ENCODE measurements at places on chromosomes 6 and 20.

- no peak for DNase-seq
Observed at GRCh38 chr6:170288091-170288631, 2.7 kb downstream of the DLL1 start.

- DNase-seq = no peak
Observed at GRCh38 chr6:140051521-140052512, 677.4 kb upstream of the CITED2 start.

DNA sequence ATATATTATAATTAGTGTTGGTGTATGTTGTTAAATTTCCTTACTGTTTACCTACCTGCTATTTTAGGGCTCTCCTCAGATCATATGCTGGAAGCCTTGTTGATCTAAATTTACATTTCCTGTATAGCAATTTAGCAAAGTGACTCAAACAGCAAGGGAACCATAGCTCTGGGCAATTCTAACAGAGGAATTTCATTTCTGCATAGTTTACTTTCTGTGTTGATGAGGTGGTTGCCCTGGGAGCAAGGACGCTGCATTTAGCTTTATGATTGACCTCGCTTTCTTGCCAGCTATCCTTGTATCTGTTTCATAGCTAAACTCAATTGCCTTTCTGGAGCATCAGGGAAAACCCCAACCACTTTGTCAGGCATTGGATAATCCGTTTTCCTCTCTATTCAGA is 810.8 kb downstream of the GRIK2 start:
- DNase-seq = no peak

DNA sequence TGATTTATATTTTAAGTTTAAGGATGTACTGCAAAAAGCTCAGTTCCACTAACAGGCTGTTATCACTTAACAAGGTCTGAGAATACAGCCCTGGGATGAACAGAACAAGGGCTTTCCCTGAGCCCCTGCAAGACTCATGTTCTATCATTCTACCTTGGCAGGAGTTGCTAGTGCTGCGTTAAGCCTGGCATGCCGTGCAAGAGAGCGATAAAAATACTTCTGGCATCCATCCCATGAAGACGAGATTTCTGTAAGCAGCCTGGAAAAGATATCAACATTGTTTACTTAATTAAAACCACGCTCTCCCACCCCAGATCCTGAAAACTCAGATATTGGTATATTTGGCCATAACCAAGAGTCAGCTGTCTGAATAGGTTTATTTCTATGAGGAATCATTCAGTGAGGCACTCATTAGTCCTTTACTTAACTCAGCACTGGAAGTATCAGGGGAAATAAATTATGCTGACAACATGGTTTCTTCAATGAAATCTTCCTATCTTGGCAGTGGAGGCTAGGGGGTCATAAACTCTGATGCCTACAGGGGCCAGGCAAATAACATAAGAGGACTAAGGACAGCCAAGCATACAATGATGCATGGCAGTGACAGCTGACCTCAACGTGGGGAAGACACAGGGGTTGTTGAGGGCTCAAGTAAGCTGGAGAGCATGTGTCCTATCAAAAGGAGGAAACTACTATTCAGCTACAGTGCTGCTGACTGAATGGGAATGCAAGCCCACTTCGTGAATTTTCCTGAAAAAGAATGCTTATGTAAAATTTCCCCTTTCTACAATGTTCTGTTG is 37.6 kb upstream of the LYRM2 start:
- no peak for DNase-seq

- no peak for DNase-seq
Observed at GRCh38 chr6:116685437-116685993, 4.5 kb downstream of the KPNA5 start.

- DNase-seq = no peak
Observed at GRCh38 chr6:38163186-38164130, 343.9 kb downstream of the ZFAND3 start.

DNA sequence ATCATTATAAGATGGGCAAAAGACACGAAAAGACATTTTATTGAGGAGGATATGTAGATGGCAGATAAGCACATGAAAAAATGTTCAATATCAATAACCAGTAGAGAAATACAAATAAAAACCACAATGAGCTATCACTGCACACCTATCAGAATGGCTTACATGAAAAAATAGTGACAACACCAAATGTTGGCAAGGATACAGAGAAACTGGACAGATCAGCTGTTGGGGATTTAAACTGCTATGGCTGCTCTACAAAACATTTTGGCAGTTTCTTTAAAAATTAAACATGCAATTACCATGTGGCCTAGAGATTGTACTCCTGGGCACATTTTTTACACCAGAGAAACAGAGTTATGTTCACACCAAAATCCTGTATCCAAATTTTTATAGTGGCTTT is 172.7 kb upstream of the TENT5A start:
- DNase-seq = no peak

- DNase-seq = no peak
Observed at GRCh38 chr20:14193443-14193842, 144.0 kb downstream of the FLRT3 start.

GRCh38 chr6:143608906-143609305 is 68.9 kb upstream of the PHACTR2 start:
- DNase-seq = no peak

- no peak for DNase-seq
Observed at GRCh38 chr6:101517632-101518031, 124.1 kb downstream of the GRIK2 start.

DNA sequence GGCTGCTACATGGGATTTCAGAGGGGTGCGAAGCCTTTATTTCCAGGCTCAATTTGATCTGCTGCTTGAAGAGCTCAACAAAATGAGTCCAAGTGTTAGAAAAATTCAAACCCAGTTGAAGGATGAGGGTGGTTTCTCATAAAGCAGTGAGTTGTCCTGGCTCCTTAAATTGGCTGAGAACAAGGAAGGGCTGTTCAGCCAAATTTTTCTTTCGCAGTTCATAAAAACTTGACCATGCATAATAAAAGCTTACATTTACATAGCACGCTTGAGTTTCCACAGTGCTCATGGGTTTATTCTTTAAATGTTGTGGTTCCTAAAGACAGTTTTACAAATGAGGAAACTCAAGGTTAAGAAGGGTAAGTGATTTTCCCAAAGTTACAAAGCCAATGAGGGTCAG is 174.4 kb upstream of the FOXA2 start:
- DNase-seq = no peak

GRCh38 chr20:15565786-15566185 is 1007.5 kb downstream of the KIF16B start:
- no peak for DNase-seq

DNA sequence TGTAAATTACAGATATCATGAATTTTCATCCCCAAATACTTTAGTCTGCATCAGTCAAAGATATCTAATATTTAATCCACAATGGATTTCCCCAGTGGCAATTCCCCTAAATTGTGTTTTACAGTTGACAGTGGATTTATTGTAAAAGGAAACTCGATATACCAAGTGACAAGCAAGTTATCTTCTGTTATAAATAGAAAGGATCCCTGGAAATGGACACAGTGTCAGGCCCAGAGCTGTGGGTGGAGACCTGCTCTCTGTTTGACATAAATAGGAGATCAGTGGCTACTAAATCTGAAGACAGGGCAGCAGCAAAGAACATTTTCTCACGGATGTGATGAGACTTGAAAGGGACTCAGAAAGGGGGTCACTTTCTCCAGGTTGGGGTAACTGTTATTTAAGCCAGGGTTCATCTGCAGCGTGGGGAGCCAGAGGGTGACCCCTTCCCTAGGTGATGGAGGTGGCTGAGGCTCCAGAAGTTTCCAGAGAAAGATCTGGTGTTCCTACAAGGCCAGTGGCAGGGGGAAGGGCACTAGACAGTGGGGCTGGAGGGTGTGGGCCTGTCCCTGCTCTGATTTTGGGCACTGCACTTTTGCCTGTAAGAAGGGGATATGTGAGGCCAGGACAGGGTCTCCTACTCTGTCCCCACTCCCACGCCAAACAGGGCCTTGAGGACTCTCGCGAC is 12.3 kb upstream of the FAM110A start:
- peak; percentile 19 for DNase-seq

DNA sequence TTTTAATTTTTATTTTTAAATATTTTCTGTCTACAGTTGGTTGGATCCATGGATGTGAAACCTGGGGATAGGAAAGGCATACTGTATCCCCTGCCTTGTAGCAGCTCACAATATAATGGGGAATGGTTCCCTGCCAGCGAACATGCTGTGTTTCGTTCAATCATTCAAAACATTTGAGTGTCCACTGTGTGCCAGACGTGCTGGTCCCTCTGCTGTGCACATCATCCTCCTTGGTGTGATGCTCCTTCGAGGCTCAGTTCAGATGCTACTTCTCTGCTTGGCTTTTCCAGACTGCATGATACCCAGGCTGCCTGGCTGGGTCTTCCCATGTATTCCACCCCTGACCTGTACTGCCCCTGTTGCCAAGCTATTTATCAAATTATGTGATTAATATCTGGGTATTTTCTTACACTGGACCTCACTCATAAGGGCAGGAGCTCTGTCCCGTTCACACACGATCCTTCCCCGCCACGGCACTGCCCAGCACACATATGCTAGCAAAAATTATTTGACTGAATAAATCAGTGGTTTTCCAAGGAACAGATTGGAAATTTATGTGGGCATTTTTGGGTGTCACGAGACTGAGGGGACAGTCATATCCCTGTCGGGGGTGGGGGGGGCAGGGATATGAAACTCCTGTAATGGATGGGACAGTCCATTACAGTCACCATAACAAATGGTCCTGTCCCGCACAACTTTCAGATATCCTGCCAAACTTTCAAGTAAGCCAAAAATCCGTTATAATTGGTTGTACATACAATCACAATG is 4.9 kb downstream of the SDCBP2 start:
- DNase-seq = no peak

DNA sequence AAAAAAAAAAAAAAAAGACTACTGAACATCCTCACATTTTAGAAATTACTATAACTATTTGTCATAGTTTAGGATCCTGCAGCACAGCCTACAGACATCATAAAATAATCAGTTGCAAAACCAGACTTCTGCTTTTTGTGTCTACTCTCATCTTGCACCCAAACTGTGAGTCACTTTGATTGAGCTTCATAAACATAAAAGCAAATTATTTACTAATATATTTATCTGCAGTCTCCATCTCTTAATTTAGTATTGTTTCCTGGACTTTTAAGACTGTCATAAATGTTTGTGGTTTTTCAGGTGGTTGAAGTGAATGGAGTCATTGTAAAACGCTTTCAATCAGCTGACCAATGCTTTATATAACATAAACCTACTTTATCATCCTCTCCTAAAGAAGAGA is 14.8 kb upstream of the CALHM6 start:
- no peak for DNase-seq

DNA sequence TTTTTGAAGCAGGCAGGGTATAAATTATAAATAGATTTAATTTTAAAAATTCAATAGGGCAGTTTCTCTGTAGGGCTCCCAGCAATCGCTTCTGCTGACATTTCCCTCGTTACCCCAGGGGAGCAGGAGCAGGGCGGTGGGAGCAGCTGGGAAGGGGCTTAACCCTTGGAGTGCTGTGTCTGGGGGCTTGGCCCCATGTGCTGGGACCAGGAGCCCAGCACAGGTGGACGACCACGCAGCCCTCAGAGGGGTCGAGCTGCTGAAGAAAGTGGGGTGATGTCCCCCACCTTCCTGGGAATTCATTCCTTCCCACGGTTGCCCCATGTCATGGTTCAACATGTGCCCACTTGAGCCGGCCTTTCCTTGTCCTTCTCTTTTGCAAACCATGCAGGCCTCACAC is 67.5 kb upstream of the STX16 start:
- no peak for DNase-seq

DNA sequence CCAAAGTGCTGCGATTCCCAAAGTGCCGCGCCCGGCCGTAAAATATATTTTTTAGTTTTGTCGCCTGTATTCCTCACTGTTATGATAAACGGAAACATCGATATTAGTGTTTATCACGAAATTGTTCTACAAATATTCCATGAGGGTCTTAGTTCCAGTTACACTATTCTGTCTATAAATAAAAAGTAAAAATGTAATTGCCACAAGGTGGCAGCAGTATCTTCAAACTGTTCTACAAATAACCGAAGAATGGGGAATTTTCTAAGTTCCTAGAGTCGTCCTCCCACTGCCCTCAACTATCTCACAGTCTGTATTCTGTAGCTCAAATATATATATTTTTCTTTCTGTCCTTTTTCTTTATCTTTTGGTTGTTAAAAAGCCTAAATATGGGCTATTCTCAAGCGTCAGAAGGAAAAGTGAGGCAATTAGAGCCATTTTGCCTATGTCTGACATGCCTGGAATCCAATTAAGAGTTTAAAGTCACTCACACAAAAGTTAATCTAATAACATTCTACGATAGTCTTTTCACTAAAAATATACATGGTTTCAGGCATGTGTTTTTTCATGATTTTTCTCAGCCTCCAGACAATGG is 14.2 kb upstream of the FAM162B start:
- no peak for DNase-seq

DNA sequence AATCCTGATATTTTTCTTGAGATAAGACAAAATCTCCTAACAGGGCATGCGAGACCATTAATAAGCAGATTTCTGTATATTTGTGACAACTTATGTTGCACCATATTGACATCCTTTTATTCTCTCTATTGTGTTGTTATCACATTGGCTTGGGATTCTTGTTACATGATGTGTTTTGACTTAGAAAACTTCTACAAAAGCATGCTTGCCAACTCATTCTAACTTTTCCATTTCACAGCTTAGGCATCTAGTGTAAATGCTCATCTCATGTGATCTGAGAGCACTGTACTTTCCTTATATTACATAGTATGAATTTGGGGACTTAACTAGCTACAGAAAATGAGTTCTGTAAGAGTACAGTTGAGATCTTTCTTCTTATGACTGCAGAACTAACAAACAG is 1040.7 kb upstream of the ADGRB3 start:
- DNase-seq = no peak

- no peak for DNase-seq
Observed at GRCh38 chr6:38813041-38813823, 98.1 kb downstream of the DNAH8 start.

GRCh38 chr20:2603816-2604505 is 48.5 kb upstream of the NOP56 start:
- DNase-seq = peak; percentile 72

GRCh38 chr6:152598421-152598820 is 38.7 kb downstream of the SYNE1 start:
- DNase-seq = no peak

DNA sequence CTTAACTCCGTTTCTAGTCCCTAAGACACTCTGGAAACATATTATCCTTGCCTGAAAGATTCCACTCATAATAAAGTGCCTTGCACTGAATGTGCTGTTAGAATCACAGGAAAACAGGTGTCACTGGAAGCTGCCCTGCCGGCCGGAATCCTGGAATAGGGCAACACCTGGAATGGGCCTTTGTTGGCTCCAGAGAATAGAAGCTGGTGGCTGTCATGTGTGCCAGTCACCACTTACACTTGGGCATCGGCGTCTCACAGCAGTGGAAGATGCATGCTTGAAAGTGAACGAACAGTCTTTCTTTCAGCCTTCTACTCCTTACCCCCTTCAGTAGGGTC is 90.8 kb upstream of the AFDN start:
- DNase-seq = no peak

- DNase-seq = no peak
Observed at GRCh38 chr6:165664559-165665383, 1.7 kb upstream of the PDE10A start.

DNA sequence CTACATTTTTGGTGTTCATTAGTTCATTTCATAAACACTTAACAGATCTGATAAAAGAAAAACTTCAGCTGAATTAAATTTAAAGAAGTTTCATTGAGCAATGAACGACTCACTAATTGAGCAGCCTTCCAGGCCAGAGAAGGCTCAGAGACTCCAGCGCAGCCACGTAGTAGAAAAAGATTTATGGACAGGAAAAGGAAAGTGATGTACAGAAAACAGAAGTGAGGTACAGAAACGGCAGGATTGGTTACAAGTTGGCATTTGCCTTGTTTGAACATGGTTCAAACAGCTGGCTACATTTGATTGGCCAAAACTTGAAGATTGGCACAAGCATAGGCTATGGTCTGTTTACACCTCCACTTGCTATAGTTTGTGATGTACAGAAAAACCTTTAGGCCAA is 166.3 kb upstream of the DTNBP1 start:
- no peak for DNase-seq

Data from vagina (tissue), 2 donors.